NCI-H460 (cell line): ENCODE measurements at places on chromosomes 3 and 15.

- DNase-seq = no peak
Observed at GRCh38 chr15:37774961-37775360, 159.5 kb upstream of the TMCO5A start.

GRCh38 chr3:132407025-132407424 is 10.3 kb upstream of the DNAJC13 start:
- no peak for DNase-seq

DNA sequence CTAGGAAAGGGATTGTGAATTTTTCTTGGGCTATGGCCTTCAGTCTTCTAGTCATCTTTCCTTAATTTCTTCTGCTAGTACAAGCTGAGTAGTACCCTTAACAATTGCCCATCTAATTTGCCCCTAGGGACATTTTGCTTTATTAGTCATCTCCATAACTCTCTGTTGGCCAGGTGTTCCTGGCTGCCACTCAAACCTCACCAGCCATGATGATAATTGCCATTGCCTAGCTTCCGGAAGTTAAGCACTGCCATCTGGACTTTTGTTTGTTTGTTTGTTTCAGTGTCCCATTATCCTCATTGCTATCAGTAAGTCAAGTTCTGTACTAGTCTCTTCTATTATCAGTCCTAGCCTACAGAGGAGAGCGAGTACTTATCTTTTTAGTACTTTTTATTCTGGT is 36.6 kb upstream of the UBL7 start:
- no peak for DNase-seq

- no peak for DNase-seq
Observed at GRCh38 chr3:13782501-13782900, 97.4 kb downstream of the WNT7A start.

GRCh38 chr15:61653110-61653509 is 407.1 kb downstream of the VPS13C start:
- no peak for DNase-seq

DNA sequence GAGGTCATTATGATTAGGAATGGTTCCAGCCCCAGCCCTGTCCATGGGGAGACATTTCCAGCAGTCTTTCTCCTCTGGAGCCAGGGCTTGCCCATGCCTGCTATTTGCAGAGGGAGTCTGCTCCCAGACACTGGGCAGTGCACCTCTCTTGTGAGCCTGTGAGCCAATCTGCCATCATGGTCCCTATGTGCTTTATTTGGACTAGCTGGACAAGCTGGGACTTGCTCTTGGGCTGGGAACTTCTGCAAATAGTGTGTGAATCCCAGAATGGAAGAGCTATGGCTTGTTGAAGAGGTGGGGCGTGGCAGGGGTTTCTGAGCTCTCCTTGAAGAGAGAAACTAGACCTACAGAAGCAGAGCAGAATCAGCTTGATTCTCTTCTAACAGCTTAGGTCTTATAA is 53.7 kb upstream of the KY start:
- no peak for DNase-seq

DNA sequence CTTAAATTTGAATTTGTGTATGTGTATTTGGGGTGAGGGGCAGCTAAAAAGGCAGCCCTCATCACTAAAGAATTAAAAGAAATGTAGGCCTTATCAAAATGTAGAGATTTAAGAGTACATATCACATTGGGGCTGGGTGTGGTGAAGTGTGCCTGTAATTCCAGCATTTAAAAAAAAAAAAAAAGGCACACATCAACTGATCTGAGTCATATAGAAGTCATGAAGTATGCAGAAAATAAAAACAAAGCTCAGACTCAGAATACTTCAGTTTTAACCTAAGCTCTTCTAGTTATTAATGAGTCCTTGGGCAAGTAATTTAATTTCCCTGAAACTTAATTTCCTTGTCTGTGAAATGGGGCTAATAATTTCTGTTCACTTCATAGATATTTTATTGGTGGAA is 31.6 kb downstream of the SLC24A1 start:
- DNase-seq = no peak

GRCh38 chr15:86327230-86327865 is 247.7 kb downstream of the AGBL1 start:
- DNase-seq = no peak

DNA sequence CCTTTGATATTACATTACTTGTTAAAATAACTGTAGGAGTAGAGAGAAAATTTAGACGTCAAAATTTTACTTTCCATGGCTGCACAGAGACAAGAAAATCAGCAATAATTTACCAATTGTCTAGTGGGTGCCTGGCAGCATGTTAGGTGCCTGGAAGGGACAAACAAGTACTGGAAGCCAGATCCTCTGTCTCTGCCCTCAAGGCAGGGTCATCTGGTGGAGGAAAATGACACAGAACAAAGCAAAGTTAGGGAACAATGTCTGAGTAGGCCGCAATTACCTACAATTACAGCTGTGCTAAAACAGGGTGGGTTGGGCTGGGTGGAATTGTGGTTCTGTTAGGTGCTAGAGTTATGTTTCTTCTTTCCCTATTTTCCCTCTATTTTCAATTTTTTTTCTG is 7.4 kb downstream of the CCDC174 start:
- no peak for DNase-seq
